LNCaP clone FGC (cell line): ENCODE measurements at places on chromosomes 7 and 10.

- peak; percentile 72 for DNase-seq
Observed at GRCh38 chr7:56033671-56034432, 17.4 kb downstream of the PSPH start.

DNA sequence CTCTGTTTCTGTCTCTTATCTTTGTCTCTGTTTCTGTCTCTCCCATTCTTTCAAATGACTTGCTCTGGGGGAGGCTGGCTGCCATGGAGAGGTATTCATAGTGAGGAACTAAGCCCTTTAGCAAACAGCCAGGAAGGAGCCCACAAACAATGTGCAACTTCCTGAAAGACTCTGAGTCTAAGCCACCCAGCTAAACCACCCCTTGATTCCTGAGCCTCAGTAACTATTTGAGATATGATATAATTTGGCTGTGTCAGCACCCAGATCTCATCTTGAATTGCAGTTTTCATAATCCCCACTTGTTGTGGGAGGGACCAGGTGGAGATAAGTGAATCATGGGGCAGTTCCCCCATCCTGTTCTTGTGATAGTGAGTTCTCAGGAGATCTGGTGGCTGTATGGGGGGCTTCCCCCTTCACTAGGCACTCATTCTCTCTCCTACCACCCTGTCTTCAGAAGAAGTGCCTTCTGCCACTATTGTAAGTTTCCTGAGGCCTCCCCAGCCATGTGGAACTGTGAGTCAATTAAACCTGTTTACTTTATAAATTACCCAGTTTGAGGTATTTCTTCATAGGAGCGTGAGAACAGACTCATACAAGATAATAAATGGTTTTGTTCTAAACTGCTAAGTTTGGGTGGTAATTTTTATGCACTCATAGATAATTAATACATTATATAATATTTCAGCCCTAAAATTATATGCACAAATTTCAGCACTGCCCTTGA lies 121.2 kb upstream of the FOXP2 start:
- DNase-seq: no peak

GRCh38 chr10:106793617-106794016 lies 370.9 kb downstream of the SORCS1 start:
- DNase-seq: no peak

- DNase-seq: no peak
Observed at GRCh38 chr7:22229148-22229547, 127.8 kb downstream of the RAPGEF5 start.

GRCh38 chr7:8135417-8135816 lies 126.5 kb downstream of the ICA1 start:
- DNase-seq: no peak

- DNase-seq: no peak
Observed at GRCh38 chr10:46544989-46545791, 11.3 kb downstream of the GPRIN2 start.

DNA sequence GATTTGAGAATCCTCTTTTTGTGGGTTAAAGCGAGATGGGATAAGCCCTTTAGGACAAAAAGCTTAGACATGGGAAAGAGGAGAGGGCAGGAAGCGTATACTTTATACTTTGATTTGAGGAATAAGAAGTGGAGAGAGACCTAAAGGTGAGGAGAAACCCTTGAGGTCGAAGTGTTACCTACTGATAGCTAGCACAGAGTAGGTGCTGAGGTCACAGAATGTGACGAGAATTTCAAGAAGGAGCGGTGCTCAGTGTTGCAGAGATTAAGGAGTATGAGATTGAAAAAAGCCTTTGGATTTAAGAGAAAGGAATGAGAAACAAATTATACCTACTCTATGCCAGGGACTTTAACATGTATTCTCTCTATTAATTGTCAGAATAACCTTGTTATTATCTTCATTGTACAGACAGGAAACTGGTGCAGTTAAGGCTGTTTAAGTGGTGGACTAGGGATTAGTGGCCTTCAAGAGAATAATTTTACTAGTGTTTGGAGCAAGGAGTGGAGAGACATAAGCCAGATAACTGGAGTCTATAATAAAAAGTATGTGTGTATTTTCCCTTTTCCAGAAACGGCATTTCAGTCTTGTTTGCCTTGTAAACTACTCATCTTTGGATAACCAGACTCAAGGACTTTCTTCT lies 8.8 kb downstream of the CAPZA2 start:
- no peak for DNase-seq

GRCh38 chr7:156898938-156899337 lies 6.0 kb upstream of the LMBR1 start:
- no peak for DNase-seq

- no peak for DNase-seq
Observed at GRCh38 chr7:94632338-94633013, 23.5 kb downstream of the SGCE start.

GRCh38 chr7:106419455-106420182 lies 134.8 kb upstream of the NAMPT start:
- no peak for DNase-seq

DNA sequence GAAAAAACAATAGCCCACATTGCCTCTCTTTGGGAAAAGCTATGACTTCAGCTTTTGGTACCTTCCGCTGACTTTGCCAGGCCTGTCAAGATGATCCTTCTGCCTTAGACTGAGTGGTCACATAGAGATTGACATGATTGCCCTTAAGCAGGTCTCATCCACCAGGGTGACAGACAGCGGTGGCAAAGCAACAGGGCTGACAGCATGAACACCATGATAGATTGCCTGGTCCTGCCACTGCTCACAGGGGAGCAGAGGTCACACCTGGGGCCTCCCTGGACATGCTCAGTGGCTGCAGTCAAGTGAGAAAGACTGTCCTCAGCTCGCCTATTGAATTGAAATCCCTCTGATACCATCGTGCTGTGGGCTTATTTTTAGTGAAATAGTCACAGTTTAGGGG lies 1080.2 kb downstream of the KCNMA1 start:
- DNase-seq: no peak

GRCh38 chr7:15837306-15837950 lies 150.9 kb upstream of the MEOX2 start:
- DNase-seq: peak; percentile 7

DNA sequence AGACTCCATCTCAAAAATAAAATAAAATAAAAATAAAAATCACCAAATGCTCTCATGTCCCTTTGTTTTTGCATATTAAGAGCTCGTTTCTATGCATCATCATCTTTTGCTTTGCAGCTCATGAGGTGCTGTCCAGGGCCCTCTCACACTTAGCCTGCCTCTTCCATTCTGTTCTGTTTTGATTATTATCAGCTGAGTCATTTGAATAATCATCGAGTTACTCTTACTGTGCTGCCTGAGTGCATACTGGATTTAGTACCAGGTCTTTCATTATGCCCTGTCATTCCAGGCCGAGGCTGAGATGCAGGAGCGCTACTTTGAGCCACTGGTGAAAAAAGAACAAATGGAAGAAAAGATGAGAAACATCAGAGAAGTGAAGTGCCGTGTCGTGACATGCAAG lies 33.0 kb downstream of the UCMA start:
- no peak for DNase-seq

- DNase-seq: no peak
Observed at GRCh38 chr10:129963641-129964501, at the start of gene EBF3. Gene EBF3, minus strand, starts transcription at chr10:129964274. Its CDS starts 506 bp downstream, at chr10:129963768.

DNA sequence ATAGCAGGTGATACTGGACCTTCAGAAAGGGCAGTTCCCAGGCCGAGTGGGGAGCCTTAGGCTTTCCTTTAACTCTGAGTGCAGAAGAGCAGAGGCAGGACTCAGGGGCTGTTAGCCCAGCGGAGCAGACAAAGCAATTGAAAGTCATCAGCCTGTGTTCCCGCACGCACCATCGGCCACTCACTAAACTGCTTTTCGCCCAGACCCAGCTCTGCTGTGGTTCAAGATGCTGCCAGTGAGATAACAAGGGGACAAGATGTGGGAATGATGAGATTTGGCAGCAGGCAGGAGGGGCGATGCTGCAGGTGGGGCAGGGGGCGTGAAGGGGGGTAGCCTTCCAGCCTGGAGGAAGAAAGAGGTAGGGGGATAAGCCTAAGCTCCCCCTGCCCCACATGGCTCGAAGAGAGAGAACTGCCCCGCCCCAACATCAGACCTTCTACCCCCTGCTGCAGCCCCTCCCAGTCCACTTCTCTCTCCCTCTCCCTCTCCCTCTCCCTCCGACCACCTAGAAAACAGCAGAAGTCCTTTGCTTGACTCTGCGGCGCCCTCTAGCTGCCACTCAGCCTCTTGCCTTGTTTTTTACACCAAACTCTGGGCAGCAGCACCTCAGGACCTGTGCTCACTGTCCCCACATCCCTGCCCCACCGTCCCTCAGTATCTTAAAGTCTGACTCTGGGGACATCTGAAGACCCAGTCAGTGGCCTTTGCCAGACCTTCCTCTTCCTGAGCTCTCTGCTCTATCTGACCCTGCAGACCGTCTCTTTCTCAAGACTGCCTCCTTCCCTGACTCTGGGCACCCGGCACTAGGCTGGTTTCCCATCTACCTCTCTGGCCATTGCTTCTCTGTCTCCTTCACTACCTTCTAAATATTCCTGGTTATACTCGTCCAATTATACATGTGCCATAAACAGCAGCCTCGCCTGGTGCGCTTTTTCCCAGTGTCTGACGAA lies 110.5 kb downstream of the C10orf105 start:
- DNase-seq: no peak

- no peak for DNase-seq
Observed at GRCh38 chr10:124653811-124654651, 90.1 kb downstream of the FAM53B start.

- no peak for DNase-seq
Observed at GRCh38 chr7:100483090-100483721, 521 bp upstream of the NYAP1 start.

DNA sequence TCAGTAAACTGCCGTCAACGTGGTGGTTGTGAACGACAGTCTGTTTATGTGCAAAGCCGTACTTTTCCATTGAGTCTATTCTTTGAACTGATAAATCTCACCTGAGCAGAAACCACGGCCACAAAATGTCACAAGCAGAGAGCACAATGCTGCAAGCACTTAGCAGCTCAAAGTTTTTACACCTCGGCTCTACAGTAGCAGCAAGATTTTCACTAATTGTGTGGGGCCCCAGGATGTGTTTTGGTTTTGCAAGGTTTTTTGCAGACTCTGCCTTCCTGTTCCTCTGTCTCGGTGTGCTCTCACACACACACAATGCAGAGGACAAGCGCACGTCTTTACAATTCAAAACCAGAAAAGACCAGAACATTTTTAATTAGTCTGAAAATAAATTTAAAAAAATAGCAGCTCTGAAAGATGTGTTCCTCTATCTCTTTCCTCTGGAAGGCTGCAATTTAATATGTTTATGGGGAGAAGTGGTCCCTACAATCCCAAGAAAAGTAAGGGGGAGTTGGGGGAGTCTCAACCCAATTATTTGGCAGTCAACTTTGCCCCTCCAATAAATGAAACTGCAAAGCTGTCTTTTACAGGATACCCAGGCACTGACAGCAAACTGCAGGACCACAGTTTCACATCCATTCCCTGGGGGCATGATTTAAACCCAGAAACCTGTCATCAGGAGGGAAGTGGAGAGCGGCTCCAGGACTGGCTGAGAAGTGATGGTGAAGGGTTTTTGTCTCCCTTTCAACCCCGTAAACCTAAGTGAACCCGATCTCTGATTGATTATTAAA lies 73.8 kb upstream of the SFMBT2 start:
- DNase-seq: no peak

DNA sequence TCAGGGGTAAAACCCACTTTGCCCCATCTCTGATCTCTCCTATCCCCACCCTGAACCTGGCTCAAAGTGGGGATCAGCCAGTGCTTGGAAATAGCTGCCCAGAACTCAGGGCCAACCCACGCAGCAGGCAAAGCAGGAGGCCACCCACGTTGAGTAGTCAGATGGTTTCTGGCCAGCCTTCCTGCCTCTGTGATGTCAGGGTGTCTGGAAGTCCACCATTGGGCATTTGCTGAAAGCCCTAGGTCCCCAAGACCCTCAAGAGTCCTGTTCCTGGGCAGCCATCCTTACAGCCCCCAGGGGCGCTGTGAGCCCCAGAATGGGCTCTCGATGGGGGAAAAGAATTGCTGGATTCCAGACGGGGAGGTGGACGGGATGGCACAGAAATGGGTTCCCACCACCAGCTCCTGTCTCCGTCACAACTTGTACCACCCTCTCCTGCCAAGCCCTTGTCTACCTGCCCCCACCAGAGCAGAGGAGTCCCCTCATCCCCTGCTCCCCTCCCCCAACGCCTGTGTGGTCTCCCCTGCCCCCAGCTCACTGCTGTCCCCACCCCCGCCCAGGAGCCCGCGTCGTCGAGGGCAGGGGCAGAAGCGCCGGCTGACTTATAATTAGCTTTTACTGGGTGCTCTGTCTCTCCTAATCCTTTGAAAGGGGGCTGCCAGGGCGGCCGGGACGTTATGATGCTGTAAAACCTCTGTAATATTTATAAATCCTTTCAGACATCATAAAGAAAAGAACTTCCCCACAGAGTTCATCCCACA lies 3.9 kb downstream of the MYL10 start:
- no peak for DNase-seq

- no peak for DNase-seq
Observed at GRCh38 chr7:33799766-33800165, 105.6 kb upstream of the BMPER start.

- DNase-seq: no peak
Observed at GRCh38 chr7:135573541-135573940, 15.8 kb downstream of the NUP205 start.

- DNase-seq: peak; percentile 46
Observed at GRCh38 chr10:90447831-90448230, 410.0 kb downstream of the HTR7 start.

DNA sequence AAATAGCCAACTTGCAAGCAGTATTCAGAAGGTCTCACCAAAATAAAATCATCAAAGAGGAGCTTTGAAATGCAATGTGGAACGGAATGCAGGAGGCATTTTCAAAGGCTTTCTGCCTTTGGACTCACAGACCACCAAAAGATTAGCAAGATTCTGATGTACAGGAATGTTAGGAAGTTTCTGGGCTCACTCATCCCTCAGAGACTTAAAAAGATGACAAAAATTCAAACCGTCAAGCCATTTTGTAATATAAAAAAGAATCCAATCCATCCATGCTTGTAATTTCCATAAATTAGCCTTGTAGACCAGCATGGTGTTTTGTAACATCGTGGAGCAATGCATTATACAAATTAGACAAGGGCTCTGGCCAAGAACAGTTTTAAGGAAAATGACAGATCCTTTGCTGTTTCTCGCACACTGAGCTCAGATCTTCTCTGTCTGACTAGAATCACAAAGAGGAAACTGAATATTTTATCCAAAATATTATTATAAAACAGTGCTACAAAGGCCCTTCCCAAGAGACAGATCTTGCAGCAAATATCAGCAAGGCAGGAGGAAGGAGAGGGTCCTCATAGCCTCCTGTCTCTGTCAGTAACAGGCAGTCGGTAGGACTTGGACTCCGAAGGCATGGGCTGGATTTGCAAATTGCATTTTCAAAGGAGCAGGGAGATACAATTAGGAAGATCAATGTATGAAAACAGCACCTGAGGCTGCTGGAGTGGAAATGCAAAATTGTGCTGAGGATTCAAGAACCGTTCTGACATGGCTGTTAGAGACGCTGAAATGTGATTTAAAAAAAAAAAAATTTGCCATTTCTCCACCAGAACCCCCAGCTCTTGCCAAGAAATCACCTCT lies 57.4 kb upstream of the NRP1 start:
- no peak for DNase-seq
